ENCODE measurements at places on chromosomes 11 and 22. TPM values are rescaled to one million over a fixed set of nuclear protein-coding genes. Genes with fewer than 3 reads are reported as not detected.

GRCh38 chr22:25478528-25478927 lies 85.9 kb upstream of the GRK3 start:
- DNase-seq = no peak

Gene APOBEC3F
- 2.8 TPM for polyA plus RNA-seq

DNA sequence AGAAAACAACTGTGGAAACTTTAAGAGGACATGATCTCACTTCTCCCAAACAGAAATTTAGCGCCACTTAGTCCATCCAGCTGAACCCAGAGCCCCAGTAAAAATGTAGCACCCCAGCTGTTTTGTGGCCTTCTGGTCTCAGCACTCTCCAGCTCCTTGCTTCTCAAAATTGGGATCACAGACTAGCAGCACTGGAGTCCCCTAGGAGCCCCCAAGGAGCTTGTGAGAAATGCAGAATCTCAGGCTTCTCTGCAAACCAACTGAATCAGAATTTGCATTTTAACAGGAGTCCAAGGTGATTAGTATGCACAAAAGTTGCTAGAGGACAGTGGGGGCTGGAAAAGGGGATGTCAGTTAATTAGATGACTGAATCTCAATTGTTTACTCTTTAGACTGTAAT lies 89.8 kb upstream of the FIBIN start:
- no peak for DNase-seq

- DNase-seq = no peak
Observed at GRCh38 chr22:32204040-32204855, 625 bp downstream of the RFPL2 start.

Gene NPTXR
- 4.9 TPM for polyA plus RNA-seq

Gene NPAS4
- 0.28 TPM for polyA plus RNA-seq

GRCh38 chr11:115627666-115628460 lies 123.6 kb upstream of the CADM1 start:
- DNase-seq = no peak

- DNase-seq = no peak
Observed at GRCh38 chr11:12968101-12968500, 41.0 kb upstream of the RASSF10 start.

GRCh38 chr11:18491924-18492323 lies 34.8 kb downstream of the TSG101 start:
- no peak for DNase-seq

Gene PIH1D2
- polyA plus RNA-seq = 1.1 TPM

GRCh38 chr22:48944751-48945620 lies 882.7 kb downstream of the BRD1 start:
- no peak for DNase-seq

Gene OR51I1
- not detected for polyA plus RNA-seq

GRCh38 chr11:132187814-132188213 lies 817.4 kb downstream of the NTM start:
- DNase-seq = no peak

Gene ZFTA
- polyA plus RNA-seq = 30.2 TPM

DNA sequence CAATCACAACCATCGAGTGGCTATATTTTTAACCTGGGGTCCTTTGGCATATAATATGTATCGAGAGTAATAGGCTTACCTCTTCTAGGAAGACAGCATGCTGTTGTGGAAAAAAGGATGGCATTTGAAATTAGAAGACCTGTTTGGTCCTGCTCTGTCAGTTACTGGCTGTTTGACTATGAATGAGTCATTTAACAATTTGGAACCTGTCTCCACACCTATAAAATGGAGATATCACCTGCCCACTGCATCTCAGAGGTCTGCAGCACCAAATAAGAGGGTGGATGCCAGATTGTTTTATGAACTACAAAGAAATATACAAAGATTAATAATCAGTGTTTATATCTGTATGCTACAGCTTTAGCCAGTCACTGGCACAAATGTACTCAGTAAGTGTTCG lies 60.8 kb downstream of the SLC25A17 start:
- no peak for DNase-seq

GRCh38 chr11:42576318-42576717 lies 735.5 kb upstream of the API5 start:
- no peak for DNase-seq

DNA sequence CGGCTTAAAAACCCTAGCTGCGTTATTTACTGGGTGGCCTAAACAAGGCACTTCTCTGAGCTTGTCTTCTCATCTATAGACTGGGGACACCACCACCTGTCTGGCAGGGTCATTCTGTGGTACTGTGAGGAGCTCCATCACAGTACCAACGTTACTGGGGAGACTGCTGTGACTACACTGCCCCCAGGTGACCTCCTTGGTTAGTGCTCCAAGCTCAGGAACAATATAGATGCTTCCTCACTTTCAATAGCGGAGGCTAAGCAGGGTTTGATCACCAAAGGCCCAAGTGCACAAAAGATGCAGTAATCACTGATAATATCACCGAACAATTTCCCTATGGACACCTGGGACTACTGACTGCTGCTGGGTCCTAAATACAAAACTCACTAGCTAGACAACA lies 18.8 kb downstream of the PRPF19 start:
- DNase-seq = no peak

Gene FAM111B
- polyA plus RNA-seq = 5.6 TPM

- DNase-seq = no peak
Observed at GRCh38 chr22:44326491-44326885, 13.7 kb upstream of the SHISAL1 start.

- DNase-seq = no peak
Observed at GRCh38 chr11:128925250-128925600, 17.4 kb downstream of the TP53AIP1 start.

- no peak for DNase-seq
Observed at GRCh38 chr22:49768951-49769690, 58.6 kb downstream of the BRD1 start.

Measured in forelimb muscle (tissue), 1 donor.